ENCODE measurements at places on chromosomes 5 and 9. TPM values are rescaled to one million over a fixed set of nuclear protein-coding genes. Genes with fewer than 3 reads are reported as not detected.

The LARP1 gene
- 130 TPM for total RNA-seq

The CYSTM1 gene
- total RNA-seq: 77.2 TPM

The RASGEF1C gene
- total RNA-seq: not detected

The NEUROG1 gene
- total RNA-seq: not detected

The ALG2 gene
- 29.3 TPM for total RNA-seq

The LCN12 gene
- 1.6 TPM for total RNA-seq

The GTF2H2 gene
- 18.7 TPM for total RNA-seq

The HSPA4 gene
- total RNA-seq: 55.4 TPM

The SREK1 gene
- total RNA-seq: 19.9 TPM

The ZBTB5 gene
- 9.3 TPM for total RNA-seq

The FOXD4 gene
- total RNA-seq: not detected

The IL13 gene
- not detected for total RNA-seq

The NUTM2G gene
- not detected for total RNA-seq

The KCNMB1 gene
- not detected for total RNA-seq

The IFNA13 gene
- total RNA-seq: not detected

The LCN15 gene
- total RNA-seq: not detected

The DBH gene
- total RNA-seq: not detected

The ABITRAM gene
- total RNA-seq: 4.1 TPM

The PCDHGB6 gene
- 2.0 TPM for total RNA-seq

The CTSL gene
- 64.7 TPM for total RNA-seq

The PLCXD3 gene
- total RNA-seq: not detected

The ADAMTS6 gene
- total RNA-seq: 13.4 TPM

The GADD45G gene
- total RNA-seq: 1.1 TPM

The CLIC3 gene
- total RNA-seq: 16.5 TPM

The FRMPD1 gene
- not detected for total RNA-seq

The CAVIN4 gene
- 0.33 TPM for total RNA-seq

The QRFP gene
- not detected for total RNA-seq

The PIP5K1B gene
- total RNA-seq: 0.13 TPM

The ALDH1A1 gene
- 16.0 TPM for total RNA-seq

The GDNF gene
- total RNA-seq: not detected

The AK8 gene
- 0.49 TPM for total RNA-seq
